Stimulated activated CD4-positive, alpha-beta T cell treated with anti-CD3 and anti-CD28 coated beads, Interleukin-1b, Interleukin-23, amount 100 ng/mL, for 24 hours (primary cell): ENCODE measurements at places on chromosomes 3 and 15.

- no peak for DNase-seq
Observed at GRCh38 chr3:181912384-181912783, 200.7 kb downstream of the SOX2 start.

DNA sequence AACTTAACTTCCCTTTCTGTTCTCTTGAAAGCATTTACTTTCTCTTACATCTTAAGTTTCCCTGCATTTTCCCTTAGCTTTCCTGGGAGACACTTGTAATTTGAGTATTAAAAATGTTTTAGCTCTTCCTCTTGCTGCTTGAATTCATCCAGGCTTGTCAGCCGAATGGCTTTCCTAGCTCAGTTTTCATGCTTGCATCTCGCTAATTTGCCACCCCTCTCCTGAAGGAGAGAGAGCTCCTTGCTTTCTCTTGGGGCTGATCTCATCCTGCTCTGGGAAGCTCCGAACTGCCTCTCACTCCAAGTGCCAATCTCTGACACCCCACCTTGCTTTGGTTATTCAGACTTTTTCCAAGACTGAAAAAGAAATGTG is 374.6 kb upstream of the TBL1XR1 start:
- DNase-seq = no peak

DNA sequence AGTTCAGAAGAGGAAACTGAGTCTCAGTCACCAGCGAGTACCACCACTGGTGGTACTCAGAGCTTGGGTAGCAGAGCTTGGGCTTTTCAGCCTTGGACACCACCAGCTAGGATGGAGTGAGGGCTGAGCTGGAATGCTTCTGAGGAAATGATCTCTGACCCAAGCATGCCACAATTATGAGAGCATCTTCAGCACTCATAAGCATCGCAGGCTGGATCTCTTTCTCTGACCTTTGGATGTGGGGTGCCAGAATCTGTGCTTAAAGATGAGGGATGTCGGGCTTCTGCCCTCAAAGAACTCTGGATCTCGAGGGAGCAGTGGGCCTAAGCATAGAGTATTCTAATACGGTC is 36.4 kb downstream of the ZNF710 start:
- DNase-seq = no peak

DNA sequence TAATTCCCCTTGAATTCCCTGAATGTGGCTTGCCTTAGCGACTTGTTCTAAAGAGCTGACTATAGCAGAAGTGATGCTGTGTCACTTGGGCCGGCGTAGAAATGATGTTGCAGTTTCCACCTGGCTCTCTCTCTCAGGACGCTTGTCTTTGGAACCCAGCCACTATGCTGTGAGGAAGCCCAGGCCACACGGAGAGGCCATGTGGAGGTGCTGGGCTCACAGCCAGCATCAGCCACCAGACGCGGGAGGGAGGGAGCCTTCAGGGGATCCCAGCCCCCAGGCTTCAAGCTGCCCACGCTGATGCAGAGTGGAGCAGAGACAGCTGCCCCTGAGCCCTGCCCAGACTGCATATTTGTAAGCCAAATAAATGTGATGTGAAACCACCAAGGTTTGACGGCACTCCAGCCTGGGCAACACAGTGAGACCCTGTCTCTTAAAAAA is 18.6 kb downstream of the RNU5B-1 start:
- DNase-seq = no peak

GRCh38 chr3:8822141-8822540 is 52.7 kb upstream of the OXTR start:
- no peak for DNase-seq

- no peak for DNase-seq
Observed at GRCh38 chr15:42374810-42375209, 15.5 kb downstream of the CAPN3 start.

- DNase-seq = no peak
Observed at GRCh38 chr3:194273743-194274310, 77.3 kb downstream of the CPN2 start.

- DNase-seq = no peak
Observed at GRCh38 chr15:73910522-73911303, 15.5 kb upstream of the LOXL1 start.

GRCh38 chr15:84657748-84658079 is 285 bp downstream of the NMB start:
- DNase-seq = no peak

- no peak for DNase-seq
Observed at GRCh38 chr3:185062191-185062590, 90.7 kb downstream of the C3orf70 start.

DNA sequence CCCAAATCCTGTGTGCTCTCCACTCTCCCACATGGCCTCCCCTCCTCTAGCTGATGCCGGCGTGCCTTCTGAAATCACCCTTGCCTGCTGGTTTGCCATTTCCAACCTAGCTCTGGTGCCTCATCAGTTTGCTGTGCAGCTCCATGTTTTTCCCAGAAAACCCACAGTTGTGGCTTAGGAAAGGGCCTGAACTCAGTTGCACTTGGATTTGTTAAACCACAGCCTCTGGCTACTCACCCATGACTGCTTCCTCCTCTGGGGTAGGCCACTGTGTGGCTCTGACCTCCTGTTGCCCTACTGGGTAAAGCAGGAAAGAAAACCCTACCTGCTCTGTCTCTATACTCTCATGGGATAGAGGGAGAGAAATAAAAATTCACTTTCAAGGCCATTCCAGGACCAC is 97.3 kb downstream of the DAPK2 start:
- DNase-seq = no peak

DNA sequence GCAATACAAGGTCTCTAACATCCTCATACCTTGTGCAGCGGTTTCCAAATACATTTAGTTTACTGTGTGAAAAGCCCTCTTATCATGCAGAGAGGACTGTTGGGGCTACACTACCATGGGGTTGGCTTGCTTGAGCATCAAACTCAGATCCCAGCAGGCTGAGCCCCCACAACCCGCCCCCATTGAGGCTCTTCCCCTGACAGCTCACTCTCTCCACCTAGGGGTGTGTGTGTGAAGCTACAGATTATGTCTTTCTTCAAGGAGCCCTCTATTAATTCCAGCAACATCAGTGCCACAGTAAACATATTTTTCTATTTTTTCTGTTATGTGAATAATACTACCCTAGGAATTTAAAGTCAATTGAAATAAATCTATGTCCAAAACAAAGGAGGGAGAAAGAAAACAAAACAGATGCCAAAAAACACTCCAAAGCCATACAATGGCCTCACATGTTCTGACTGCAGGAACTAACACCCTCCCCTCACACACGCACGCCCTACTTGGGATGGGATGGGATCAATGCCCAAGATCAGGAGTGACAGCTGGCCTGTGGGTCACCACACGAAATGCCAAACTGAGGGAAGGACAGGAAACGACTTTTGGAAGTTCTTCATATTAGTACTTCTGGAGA is 14.7 kb downstream of the TM4SF4 start:
- DNase-seq = no peak

DNA sequence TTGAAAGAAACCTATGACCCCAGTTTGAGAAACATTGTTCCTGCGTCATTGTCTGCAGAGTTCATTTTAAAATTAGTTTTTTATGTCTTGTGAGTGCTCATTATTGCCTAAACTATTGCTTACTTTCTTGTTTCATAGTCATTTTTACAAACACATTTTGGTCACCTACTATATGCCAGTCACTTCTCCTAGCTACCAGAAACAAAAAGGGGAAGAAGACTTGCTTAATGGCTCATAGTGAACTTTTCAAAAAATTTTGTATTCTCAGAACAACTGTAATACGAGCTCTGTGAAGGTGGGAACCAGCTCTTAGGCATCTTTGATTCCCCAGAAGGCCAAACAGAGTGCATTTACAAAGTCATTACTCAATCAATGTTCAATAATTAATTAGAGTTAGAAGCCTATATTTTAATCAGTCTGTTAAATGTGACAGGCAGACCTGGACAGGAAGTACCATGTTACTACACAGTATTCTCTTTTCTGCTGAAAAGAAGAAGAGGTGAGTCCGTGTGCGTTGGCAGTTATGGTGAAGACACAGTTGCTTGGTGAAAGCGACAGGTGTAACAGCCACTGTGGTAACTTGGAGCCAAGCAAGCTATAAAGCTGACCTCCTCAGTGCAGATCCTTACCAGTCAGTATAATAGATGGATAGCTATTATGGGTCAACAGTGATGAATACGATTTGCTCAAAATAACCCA is 46.6 kb downstream of the DPPA2 start:
- DNase-seq = no peak

DNA sequence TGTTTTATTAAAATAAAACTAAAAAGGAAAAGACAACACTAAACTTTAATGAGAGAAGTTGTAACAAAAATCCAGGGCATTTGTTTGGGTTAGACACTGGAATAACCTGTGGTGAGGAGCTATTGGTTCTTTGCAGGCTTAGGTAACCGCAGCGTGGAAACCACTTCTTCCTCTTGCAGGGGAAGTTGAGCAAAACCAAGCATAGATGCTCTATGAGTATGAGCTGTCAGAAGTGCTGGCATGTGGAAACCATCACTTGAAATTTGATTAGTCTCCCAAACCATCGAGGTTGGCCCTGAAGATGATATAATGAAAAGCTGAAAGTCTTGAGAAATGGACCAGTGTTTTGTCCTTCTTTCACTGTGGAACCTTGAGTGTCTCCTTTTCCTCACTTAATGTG is 127.1 kb upstream of the RBMS3 start:
- no peak for DNase-seq

GRCh38 chr3:81249540-81250029 is 511.9 kb downstream of the GBE1 start:
- DNase-seq = no peak

DNA sequence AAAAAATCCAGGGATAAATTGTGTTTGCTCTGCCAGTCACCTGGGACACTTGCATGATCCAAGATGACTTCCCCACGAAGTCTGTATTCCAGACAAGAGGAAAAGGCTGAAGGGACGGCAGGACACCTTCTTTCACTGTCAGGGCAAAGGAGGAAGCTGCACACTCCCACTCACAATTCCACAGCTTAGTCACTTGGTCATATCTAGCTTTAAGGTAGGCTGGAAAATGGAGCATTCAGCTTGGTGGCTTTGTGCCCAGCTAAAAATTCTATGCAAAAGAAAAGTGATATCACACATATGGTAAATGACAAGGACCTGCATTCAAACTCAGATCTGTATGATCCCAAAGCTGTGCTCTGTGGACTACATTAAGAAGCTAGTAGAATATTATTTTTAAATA is 109.2 kb upstream of the TPM1 start:
- DNase-seq = no peak

DNA sequence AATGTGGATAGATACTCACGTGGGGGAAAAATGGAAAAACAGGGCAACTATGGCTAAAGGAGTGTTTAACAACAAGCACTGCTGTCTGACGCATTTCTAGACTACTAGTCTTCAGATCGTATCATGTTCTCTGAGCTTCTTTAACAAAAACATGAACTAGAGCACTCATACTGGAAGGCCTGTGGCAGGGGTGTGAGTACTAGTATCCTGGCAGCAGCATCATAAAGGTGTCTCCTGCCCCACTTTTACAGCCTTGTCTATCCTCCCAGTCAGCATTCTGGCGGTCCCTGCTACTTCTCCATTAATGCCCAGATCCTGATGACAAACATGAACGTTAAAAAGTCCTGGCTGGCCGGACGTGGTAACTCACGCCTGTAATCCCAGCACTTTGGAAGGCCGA is 4.0 kb downstream of the FMN1 start:
- no peak for DNase-seq
